ENCODE measurements at places on chromosomes 12 and 14.

GRCh38 chr12:51972422-51972812, 20.9 kb downstream of the ACVR1B start:
- DNase-seq: no peak

GRCh38 chr14:101506211-101506925, 54.9 kb upstream of the DIO3 start:
- DNase-seq: no peak

- no peak for DNase-seq
Observed at GRCh38 chr12:72271451-72272090, 599 bp upstream of the TRHDE start.

GRCh38 chr12:64137117-64137516, 85.0 kb downstream of the KICS2 start:
- no peak for DNase-seq

All from stimulated activated naive CD4-positive, alpha-beta T cell treated with Interleukin-2 at 50 U/mL for 16 hours (primary cell).